SIG-M5 (cell line): ENCODE measurements at places on chromosomes 6 and 20.

DNA sequence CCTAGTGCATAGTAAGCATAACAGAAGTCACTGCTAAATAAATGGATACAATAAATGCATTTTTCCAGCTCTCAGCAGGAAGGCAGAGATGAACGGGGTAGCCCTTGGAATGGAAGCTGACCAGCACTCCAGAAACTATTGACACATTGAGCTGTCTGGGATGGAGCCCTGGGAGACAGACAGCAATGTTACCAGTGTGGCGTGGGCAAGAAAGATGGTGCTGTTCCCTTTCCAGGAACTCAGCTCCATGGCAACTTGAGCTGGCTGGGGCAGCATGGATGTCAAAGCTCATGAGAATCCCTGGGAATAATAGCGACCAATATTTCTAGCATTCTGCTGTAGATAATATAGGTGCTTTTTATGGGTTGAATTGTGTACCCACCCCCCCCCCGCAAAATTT lies 104.3 kb upstream of the PTPRT start:
- no peak for DNase-seq

DNA sequence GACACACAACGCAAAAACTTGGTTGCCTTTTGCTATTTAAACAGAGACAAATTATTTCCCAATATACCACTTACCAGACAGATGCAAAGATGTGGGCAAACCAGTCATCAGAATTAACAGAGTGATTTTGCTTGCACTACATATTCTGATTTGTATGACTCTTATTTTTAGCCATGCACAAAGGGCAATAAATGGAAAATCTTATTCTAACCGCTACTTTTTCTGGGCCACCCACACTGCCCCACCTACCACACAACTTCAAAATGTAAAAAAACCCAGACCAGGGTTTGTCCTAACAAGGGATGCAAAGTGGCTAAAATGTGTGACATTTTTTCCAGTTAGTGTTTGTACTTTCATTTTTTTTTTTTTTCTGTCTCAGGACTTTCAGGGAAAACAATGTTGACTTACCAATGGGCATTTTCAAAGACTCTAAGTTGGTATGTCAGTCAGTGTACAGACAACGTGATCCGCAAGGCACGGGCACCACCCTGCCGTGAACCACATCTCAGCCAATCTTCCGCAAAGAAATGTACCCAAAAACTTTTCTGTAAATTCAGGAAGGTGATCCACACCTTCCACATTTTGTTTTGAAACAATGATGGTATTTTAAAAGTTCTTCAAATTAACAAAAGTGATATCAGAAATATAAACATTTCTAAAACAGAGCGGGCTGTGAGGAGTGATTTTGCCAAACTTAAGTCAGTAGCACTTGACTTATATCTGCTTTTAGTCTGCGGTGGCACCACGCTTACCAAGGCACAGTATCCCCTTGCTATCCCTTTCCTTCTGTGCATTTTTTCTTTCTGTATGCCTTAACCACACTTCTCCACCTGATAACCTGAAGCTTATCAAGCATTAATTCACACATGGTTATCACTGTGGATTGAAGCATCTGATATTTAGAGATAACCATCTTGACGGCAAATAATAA lies 185.6 kb downstream of the GJA10 start:
- no peak for DNase-seq

DNA sequence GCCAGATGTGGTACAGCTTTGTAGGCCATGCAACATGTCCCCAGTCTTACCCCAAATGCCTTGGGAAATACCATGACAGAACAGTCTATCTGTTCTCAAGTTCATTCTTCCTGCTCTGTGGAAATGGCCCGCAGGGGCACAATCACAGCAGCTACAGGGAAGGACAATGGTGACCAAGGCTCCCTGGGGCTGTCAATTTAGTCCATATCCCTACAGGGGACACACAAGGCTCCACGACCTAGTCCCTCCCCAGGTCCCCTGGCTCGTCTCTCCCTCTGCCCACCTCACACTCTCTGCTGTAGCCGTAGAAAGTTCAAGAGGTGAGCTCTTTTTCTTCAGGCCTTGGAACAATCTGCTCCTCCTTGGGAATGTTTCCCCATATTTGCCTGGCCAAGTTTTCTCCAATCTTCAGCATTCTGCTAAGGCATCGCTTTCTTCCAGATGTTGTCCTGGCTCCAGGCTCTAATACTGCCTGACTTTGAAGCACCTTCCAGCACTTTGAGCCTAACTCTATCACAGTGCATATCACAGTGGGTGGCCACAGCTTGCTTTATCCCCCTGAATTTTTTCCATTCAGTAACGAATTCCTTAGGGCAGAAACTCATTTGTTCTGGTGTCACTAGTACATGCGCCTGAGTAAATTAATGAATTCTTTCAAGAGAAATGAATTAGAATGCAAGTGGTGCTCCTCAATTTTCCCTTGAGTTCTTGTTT lies 92.6 kb downstream of the MAP3K7 start:
- DNase-seq, result no peak

DNA sequence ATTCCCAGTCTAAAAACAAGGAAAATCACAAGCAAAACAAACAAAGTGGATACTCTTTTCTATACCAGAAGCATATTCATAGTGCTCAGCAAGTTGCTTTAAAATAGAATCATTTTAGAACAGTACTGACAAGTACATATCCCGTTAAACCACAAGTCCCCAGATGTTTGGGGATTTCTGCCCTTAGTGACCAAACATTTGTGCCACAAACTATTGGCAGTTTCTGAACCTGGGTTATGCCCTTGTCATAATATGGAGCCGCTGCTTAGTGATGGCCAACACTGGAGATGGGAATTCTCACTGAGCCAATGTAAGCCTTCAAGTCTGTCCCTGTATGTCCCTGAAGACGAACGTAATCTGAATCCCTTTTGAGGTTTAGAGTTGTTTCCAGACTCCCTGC lies 436.7 kb upstream of the JAG1 start:
- no peak for DNase-seq

- DNase-seq, result peak; percentile 42
Measured at GRCh38 chr6:31736021-31736767, at the start of gene CLIC1. Gene CLIC1, minus strand, starts transcription at chr6:31736530. Its CDS starts 230 bp downstream, at chr6:31736300.

GRCh38 chr6:136783495-136784270 lies 8.6 kb downstream of the MAP3K5 start:
- DNase-seq, result peak; percentile 71

- no peak for DNase-seq
Measured at GRCh38 chr6:112296122-112296521, 41.8 kb upstream of the LAMA4 start.

DNA sequence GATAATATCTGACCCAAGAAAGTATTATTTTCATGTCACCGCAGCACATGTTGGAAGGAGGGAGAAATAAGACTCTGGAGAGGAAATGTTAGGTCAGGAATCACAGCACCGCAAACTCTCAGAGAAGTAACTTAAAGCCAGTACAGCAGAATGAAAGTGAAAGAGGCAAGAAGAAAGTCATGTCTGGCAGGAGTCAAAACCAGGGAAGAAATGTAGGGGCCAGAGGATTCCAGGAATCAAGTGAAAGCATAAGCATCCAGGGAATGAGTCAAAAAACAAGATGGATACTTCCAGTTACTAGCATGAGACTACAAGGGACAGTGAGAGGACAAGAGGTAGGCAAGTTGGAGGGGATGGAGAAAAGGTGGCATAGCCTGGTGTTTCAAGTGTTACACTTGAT lies 80.4 kb downstream of the AK9 start:
- no peak for DNase-seq

DNA sequence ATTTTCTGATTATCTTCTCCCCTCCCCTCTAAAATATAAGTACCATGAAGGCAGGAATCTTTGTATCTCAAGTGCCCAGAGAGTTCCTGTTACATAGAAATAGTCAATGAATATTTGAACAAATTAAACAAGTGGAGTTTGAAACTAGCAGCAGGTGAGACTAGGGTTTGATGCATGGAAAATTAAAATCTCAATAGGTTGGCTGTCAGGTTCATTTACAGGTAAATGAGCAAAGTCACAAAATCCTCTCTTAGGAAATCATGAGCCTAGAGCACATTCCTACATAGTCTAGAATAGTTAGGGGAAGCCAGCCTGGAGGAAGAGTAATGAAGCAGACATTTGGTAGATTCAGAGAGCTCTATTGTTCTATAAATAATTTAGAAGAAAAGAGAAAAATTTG lies 140.4 kb downstream of the HS3ST5 start:
- no peak for DNase-seq

- DNase-seq, result no peak
Measured at GRCh38 chr6:149906405-149906804, 8.5 kb upstream of the RAET1E start.

- DNase-seq, result no peak
Measured at GRCh38 chr6:42569102-42570028, 5.5 kb downstream of the UBR2 start.

GRCh38 chr20:38950254-38950653 lies 11.9 kb upstream of the DHX35 start:
- DNase-seq, result no peak

DNA sequence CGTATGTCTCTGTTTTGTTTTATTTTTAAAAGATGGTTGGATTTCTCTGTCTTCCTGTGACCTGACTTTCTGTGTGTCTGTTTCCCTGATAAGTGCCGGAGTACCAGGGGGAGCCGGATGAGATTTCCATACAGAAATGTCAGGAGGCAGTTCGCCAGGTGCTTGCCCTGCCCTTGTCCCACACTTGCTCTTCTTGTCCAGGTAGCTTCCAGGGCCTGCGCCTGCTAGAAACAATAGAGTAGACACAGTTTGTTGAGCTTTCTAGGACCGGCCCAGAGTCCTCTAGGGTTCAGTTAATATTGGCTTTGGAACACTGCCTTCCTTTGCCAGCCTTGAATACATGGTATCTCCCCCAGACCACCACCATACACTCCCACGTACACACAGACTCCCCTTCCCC lies 3.9 kb downstream of the ITPA start:
- DNase-seq, result no peak

DNA sequence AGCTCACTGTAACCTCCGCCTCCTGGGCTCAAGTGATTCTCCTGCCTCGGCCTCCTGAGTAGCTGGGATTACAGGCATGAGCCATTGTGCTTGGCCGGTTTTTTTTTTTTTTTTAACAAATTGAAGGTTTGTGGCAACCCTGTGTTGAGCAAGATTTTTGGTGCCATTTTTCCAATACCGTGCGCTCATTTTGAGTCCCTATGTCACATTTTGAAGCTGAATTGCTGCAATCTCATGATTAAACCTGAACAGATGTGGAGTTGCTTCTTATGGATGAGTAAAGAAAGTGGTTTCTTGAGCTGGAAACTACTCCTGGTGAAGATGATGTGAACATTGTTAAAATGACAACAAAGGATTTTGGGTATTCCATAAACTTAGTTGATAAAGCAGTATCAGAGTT lies 16.6 kb downstream of the SASH1 start:
- no peak for DNase-seq

DNA sequence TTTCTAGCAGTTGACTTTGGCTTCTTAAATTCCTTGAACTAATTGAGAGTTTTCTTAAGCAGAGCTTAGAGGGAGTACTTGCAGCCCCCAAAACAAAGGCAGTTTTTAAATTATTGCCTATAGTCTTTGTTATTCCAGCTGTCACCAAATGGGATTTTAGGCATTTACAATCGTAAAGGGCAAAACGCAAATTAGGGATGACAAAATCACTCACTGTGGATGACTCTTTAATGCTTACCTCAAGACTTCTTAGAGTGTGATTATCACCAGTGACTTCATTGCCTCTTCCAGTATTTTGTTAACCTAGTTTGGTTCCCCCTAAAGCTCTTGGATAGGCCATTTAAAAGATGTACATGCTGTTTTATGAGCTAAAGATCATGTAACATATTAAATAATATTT lies 126.8 kb downstream of the LRRC1 start:
- DNase-seq, result no peak

DNA sequence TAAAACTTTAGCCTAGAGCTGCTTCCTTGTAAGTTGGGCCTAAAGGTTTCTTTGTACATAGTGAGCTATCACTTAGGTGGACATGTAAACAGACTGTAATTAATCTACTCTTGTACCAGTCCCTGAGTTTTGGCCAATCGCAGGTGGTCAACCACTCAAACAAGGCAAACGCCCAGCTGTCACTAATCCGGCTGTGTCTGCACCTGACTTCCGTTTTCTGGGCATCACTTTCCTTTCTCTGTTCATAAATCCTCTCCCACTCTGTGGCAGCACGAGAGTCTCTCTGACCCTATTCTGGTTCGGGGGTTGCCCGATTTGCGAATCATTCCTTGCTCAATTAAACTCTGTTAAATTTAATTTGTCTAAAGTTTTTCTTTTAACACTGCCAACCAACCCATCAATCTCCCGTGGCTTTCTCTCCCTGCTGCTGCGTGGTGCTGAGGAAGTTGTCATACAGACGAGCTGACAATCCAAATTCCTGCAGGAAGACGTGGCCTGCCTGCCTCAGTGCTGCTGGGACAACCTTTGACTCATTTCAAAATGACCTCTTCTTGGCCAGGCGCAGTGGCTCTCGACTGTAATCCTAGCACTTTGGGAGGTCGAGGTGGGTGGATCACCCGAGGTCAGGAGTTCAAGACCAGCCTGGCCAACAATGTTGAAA lies 206.3 kb downstream of the QKI start:
- no peak for DNase-seq

- DNase-seq, result no peak
Measured at GRCh38 chr6:42125663-42126062, 16.8 kb downstream of the C6orf132 start.

- DNase-seq, result no peak
Measured at GRCh38 chr6:12115492-12115891, 103.4 kb downstream of the HIVEP1 start.

- DNase-seq, result no peak
Measured at GRCh38 chr20:57161478-57162361, 104.7 kb downstream of the BMP7 start.

- no peak for DNase-seq
Measured at GRCh38 chr6:138772596-138773176, 883 bp upstream of the CCDC28A start.

DNA sequence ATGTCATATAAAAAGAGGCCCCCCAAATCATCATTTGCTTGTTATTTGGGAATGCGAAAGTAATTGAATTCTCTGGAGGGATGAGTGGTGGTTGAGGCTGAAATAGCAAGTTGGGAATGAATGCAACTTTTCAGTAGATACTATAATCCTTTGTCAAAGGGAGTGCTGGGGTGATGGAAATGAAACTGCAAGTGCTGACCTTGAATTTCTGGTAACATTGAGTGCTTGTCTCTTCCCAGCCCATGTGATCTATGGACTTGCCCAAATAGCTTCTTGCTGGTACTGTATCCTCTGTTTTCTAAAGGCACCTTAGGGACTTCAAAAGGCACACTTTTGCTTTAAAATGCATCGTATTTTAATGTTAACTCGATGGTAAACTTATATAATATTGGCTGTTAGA lies 14.8 kb downstream of the PAQR8 start:
- DNase-seq, result no peak

- DNase-seq, result no peak
Measured at GRCh38 chr6:136728033-136728939, 64.0 kb downstream of the MAP3K5 start.
